ENCODE measurements at places on chromosomes 6 and 20.

GRCh38 chr6:131103296-131103695 lies 32.0 kb upstream of the AKAP7 start:
- no peak for DNase-seq

DNA sequence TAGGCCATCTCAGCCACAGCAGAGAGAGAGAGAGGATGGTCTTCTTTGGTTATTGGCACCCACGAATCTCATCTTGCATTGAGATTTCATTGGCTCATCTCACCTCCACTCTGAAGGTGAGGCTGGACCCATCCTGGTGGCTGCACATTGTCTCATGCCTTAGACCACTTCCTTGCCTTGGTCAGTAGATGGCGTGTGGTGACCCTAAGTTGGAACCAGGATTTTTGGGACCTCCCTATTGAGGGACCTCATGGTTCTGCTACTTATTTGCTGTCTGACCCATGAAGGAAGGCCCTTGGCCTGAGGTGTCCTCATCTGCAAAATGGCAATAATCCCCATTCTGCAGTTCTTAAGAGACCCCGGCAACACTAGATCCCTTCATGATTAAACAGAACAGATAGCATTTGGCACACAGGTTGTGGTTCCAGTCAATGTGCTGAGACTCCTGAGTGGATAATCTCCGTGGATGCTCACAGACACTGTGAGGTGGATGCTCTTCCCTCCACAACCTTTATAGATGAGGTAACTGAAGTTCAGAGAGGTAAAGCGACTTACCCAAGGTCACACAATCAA lies 21.5 kb upstream of the AAR2 start:
- peak; percentile 56 for DNase-seq

DNA sequence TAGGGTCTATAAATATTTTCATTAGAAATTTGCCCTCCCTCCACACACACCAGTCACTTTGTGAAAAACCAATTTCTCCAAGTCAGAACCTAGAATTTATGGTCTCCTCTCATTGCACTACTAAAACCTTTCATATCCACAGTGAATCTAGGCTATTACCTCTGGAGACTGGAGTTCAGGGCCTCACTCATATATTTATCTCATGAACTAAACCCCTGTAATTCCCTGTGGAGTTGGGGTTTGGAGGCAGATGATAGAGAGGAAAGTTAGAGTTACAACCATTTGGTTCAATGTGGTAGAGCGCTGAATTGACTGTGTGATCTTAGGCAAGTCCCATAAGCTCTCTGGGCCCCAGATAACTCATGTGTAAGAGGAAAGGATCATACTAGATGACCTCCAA lies 18.2 kb upstream of the CEP85L start:
- DNase-seq = no peak

DNA sequence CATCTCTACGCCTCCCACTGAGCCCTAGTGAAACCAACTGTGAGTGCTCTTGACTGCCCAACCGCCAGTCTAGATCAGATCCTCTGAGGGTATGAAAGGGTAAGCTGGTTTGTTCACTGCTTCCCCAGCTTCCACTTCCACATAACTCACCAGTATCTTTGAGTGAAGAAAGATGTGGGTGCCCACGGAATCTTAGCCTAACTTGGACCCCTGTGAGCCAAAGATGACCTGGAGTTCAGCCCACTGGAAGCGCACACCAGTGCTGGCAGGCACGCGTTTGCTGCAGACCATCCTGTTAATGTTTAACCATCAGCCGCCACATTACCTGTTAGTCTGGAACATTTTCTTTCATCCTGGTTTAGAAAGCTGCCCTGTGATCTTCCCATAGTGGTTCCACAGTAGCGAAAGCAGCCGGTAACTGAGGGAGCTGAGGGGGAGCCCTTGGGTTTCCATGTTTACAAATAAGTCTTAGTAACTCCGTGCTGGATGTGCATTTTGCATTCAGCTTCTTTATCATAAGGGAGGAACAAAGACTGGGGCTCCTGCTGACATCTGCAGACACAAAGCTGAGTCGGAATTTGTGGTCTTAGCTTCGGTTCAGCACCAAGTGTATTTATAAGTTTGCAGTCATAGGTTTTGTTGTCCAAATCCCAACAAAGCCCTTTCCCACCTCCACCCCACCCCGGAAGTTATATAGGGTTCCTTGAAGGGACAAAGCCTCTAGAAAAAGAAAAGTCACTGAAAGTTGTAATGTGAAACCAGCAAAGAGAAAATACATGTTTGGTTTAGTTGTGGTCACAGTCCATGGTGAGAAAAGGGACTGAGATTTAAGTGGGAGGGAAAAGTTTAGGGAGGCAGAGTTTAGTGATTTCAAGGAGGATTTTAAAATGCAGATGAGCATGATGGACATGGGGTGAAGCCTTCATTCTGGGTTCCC lies 71.0 kb downstream of the SSR1 start:
- no peak for DNase-seq

DNA sequence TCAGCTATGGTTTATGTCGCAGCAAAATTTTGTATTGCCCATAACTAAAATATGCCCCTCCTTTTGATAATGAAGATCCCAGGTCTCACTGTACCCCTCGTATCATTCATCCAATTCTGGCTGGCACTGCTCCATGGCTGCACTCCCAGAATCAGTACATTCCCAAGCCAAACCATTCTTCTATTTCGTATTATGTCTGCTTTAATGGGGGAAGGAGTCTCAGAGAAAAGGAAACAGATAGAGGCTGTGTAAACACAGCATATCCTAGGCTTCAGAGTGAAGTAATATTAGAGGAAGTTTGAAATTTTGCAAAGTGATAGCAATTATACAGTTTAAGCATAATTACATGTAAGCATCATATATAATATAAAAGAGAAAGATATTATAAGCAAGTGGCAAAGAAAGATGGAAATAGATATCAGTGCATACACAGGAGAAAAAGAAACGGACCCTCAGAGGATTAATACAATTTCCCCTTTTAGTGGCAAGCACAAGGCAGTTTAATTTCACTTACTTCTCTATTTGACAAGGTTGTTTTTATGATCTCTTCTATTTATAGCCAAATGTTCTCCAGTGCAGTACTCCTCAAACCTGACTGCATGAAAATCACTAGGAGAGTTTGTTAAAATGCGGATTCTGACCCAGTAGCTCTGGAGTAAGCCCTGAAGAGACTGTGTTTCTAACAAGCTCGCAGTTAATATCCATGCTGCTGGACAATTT lies 56.5 kb upstream of the TENT5A start:
- DNase-seq = no peak

GRCh38 chr6:139760128-139760527 lies 385.7 kb upstream of the CITED2 start:
- DNase-seq = no peak

DNA sequence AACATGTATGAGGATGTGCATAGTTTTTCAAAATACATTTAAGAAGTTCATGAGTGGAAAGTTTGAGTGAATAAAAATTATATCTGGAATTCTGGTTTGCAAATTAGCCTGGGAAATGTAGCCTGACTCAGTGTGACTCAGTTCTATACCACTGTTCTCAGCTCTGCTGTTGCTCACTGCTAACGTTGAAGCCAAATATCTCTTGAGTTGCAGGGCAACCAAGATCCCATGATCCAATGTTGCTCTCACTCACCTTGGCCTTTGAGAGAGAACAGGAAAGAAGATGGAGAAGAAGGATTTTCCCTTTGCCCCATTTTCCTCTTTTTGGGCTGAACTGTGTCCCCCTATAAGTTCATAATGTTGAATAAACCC lies 28.9 kb downstream of the PSMB9 start:
- peak; percentile 69 for DNase-seq

GRCh38 chr20:62191781-62192559 lies 9.1 kb downstream of the MTG2 start:
- DNase-seq = no peak

- DNase-seq = no peak
These were observed 9.6 kb downstream of the BPIFB3 start for GRCh38 chr20:33063271-33063670.

DNA sequence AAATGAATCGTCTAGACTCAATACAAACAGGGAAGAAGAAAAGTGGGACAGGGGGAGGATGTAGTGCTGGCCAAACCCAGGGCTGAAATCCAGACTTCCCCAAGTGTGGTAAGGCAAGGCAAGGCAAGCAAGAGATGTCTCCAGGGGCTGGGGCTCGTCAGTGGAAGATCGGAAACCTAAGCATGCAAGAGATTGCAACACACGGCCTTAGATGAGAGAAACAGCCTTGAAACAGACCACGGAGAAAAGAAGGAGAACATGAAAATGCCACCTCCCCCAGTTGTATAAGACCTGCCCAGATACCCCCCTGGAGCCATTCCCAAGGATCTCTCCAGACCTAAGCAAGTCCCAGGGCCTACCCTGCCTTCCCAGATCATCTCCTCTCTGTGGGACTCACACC lies 20.0 kb downstream of the VEGFA start:
- no peak for DNase-seq

DNA sequence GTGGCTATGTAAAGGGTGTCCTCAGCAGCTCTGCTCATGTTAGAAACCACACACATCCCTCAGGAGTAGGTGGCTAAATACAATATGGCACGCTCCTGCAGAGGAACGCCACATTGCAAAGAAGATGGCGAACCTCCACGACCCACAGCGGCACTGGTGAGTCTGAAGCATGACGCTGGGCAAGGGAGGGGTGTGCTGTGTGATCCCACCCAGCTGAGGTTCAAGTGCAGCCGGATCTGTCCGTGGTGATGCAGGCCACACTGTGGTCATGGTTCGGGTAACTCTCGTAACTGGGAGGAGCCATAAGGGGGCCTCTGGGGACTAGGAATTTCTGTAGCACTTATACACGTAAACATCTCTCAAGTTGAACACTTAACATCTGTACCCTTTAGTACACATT lies 23.4 kb upstream of the APMAP start:
- no peak for DNase-seq

GRCh38 chr6:170316071-170316470 lies 9.5 kb downstream of the FAM120B start:
- no peak for DNase-seq

- DNase-seq = peak; percentile 61
These were observed 6.9 kb downstream of the SNAP25 start for GRCh38 chr20:10225439-10226060.

GRCh38 chr6:25278914-25279747 lies at the start of gene CARMIL1:
TSS of gene CARMIL1 (plus strand) at chr6:25279374. CDS start at chr6:25279796, 422 bp downstream.
- peak; percentile 75 for DNase-seq

DNA sequence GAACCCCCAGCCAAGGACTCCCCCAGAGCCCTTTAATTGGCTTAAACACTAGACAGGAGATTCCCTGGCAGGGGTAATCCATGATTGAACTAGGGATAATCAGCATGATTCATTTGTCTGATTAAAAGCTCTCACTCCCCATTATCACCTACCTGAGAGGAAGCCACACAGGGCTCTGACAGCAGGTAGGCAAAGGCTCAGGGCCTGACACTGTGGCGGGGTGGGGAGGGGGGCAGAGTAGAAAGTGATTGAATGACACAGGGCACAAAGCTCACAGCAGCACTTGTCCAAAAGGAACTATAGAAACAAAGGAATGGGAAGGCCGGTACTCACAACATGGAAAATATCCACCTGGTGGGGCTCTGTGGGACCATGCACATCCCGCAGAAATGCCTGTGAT lies 231.6 kb downstream of the MAFB start:
- DNase-seq = no peak

DNA sequence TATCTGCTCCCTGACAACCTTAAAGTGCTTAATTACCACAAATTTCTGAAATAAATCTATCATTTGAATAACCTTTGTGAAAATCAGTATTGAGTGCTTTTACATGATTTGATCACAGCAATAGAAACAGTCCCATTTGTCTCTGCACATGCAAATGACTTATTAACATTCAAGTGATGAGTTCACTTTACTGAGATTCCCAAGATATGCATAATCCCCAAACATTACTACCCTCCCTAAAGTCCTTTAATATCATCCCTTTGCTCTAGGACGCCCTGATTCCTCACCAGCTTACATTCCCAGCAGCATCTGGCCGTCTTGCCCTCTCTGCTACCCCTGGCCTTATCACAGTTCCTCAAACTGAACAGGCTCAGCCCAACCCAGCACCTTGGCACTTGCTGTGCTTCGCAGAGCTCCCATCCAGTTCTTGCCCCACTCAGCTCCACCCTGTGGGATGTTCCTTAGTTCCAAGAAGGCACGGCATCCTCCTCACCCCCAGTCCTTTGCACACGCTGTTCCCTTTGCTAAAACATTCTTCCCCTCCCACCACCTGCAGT lies 347.5 kb downstream of the PREX1 start:
- DNase-seq = no peak

DNA sequence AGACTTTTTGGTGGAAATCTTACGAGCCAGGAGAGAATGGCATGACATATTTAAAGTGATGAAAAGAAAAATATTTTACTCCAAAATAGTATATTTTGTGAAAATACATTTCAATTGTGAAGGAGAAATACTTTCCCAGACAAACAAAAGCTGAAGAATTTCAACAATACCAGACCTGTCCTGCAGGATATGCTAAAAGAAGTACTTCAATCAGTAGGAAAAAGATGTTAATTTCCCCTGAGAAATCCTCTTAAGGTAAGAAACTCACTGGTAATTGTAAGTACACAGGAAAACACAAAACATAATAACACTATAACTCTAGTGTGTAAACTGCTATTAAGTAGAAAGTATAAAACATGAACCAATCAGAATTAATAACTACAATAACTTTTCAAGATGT lies 341.8 kb upstream of the GJE1 start:
- DNase-seq = no peak

- DNase-seq = no peak
These were observed 15.4 kb downstream of the FOXC1 start for GRCh38 chr6:1624851-1625781.

DNA sequence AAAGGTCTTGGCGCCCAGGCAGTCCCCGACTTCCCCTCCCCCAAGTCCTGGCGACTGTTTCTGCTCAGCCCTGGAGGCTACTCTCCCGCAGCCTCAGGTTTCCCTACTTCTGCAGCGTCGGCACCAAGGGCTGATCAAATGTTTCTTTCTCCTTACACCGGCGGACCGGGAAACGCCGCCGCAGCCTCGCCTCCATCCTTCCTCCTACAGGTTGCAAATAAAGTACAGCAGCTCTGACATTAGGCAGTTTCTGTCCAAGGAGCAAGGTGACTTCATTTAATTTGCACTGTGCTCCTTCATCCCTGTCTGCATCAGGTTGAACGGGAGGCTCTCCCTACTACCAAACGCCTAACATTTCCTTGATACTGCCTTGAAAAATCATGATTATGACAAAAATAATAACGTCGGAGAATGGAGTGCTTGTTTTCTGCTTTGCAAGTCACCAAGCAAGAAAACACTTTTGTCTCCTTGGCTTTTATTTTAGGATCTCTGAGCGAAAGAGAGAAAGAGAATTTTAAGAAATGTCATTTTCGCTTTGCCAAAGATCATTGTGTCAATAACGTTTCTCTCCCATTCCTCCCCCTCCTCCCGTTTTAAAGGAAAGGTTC lies 1.0 kb downstream of the CLIC5 start:
- DNase-seq = no peak

DNA sequence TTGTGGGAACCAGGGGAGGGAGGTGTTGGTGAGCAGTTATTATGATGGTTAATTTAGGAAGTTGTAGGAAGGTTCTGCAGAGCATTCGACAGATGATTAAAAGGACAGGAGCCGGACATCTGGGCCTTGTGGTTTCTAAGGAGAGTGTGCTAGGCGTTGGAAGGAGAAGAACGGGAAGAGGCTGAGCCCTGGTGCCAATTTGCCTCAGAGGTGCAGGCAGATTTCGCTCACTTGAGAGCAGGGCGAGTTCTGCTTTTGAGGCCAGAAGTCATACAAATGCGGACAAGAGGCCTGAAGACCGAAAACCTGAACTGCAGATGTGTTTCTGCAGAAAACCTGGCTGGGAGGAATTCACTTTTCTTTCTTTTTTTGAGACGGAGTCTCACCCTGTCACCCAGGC lies 30.5 kb upstream of the RPS6KA2 start:
- DNase-seq = no peak

Data from RKO (cell line).